ENCODE measurements at places on chromosomes 12 and 14.

- no peak for DNase-seq
Observed at GRCh38 chr14:59707778-59708561, 131.4 kb upstream of the CCDC175 start.

DNA sequence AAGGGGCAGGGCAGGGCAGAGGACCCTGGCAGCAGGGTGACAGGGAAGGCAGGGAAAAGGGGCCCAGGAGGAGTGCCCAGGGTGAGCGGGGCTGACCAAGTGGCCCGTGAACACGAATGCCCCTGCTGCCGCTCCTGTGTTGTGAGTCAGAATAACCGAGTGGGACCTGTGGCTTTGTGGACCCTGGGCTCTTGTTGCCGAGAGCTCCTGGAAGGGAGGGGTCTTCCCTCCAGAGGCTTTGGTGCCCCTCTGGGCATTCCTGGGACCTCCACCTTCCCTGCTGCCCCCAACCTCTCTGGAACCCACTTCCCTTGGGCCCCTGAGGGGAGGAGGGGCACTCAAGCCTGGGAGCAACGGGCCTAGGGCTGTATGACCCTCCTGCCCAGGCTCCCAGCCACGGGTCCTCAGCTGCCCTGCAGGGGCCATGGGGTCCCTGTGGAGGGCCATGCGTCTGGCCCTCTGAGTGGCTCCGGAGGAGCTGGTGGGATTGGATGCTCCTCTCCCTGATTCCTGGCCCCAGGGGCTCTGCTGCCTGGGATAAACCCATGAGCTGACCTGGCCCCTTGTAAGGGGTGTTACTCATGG, 319.4 kb downstream of the TMEM121 start:
- DNase-seq = no peak

DNA sequence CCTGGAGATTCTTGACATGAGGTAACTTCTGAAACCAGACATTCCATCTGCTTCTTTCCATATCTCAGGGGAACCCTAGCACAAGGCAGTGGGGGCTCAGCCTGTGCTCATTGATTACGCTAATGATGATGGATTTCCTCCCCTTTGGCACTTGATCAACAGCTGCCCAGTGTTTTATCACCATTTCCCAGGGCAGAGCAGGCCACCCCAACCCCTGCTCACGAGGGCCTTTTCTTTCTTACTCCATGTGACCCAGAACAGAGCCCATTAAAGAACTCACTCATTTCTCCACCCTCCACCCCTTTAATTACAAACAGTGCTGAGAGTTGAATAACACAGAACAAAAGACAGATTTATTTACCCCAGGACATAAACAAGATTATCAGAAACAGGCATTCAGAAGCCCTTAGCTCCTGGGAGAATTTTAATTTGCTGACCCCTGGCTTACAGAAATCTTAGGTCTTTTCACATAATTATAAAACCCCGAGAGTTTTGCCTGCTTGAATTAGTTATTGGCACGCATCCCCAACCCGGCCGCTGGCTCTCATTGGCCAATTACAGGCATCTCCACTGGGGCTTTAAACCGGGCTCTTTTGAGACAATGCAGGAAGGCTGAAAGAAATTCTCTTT, 32.0 kb upstream of the CCDC60 start:
- no peak for DNase-seq

GRCh38 chr14:93729993-93730392, 58.3 kb downstream of the PRIMA1 start:
- no peak for DNase-seq

DNA sequence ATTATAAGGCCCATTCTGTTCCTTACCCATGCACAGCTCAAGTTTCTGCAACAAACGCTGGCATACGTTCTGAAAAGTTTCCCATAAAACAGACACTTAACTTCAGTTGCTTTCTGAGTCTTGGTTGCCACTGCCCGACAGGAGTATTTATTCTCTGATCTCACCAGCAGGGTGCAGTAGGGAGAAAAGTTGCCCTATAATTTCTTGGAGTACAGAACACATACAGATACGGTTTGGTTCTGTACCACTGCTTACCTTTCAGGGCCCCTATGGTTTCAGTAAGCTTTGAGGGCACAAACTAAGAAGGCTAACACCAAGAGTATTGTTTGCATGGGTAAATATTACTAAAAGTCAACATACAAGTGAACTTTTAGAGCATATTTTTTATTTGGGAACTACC, 77.9 kb downstream of the SPATA7 start:
- peak; percentile 30 for DNase-seq

GRCh38 chr12:30707613-30708342, 12.1 kb upstream of the IPO8 start:
- DNase-seq = peak; percentile 48

- no peak for DNase-seq
Observed at GRCh38 chr14:96648506-96649326, 146.5 kb downstream of the PAPOLA start.

GRCh38 chr12:98882526-98882925, 237.4 kb downstream of the APAF1 start:
- no peak for DNase-seq

DNA sequence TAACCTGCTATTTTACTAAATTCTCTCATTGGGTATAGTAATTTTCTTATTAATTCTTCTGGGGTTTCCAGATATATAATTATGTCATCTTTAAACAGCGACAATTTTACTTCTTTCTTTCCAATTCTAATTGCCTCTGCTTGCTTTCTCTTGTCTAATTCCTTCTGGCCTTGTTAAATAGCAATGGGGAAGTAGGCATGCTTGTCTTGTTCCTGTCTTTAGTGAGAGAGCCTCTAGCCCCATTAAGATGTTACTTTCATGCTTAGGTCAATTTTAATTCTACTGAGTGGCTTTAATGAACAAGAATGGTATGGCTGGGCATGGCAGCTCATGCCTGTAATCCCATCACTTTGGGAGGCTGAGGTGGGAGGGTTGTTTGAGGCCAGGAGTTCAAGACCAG, 31.7 kb downstream of the LRTM2 start:
- peak; percentile 73 for DNase-seq

DNA sequence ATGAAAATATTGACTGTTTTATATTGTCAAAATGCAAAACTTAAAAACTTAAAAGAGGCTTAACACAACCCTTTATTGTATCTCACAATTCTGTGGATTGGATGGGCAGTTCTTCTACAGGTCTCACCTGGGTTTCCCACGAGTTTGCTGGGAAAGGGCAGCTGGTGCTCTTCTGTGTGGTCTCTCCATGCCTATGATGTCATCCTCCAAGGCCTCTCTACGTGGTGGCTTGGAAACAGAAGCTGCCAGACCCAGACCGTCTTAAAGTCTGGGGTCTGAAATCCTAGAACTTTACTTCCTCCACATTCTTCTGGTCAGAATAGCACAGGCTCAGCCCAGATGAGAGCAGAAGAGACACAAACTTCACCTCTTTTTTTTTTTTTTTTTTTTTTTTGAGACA, 36.5 kb upstream of the KICS2 start:
- DNase-seq = no peak

DNA sequence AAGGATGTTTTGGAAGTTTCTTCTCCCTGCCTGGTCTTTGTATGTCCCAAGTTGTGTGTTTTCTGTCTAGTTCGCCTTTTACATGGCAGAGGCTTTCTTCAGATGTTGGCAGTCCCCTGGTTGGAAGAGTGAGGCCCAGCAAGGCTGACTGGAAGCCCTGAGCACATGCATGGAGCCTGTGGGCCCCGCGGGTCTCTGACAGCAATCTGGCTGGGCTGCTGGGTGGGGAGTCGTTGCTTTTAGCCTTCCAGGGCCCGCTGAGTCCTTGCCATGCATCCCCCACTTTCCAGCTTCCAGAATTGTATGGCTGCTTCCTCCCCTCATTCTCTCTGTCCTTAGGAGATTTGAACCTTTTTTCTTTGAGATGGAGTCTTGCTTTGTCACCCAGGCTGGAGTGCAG, 25.3 kb downstream of the ANKRD9 start:
- no peak for DNase-seq

DNA sequence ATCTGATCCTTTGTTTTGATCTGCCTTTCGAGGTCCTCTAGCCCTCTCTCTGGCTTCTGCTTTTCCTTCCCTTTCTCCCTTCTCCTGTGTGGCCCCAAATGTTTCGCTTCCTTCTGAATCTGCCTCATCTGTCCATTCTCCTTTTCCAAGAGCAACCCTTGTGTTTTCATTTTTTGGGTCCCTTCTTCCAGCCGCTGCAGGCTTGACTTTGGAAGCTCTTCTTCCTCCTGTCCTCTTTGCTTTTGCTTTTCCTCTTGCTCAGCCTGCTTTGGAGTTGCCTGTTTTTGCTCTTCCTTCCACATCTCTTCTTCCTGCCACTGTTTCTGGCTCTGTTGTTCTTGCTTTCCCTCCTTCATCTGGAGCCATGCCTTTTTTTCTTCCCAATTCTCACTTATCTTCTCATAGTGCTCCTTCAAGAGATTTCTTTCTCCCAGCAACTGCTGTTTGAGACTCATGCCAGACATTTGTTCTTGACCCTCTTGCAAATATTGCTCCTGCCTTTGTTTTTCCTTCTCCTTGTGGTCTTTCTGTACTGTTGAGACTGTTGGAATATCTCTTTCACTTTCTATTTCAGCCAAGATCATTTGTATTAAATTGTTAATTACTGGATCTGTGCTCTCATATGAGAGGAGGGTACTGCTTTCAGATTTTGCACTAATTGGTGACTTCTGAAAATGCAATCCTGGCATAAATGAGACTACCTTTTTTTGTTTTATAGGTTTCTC, 42.4 kb downstream of the FAM186A start:
- DNase-seq = no peak

GRCh38 chr14:36519431-36520321, at the start of gene NKX2-1:
Gene NKX2-1, minus strand, starts transcription at chr14:36520232. Its CDS starts 103 bp downstream, at chr14:36520129.
- peak; percentile 4 for DNase-seq

DNA sequence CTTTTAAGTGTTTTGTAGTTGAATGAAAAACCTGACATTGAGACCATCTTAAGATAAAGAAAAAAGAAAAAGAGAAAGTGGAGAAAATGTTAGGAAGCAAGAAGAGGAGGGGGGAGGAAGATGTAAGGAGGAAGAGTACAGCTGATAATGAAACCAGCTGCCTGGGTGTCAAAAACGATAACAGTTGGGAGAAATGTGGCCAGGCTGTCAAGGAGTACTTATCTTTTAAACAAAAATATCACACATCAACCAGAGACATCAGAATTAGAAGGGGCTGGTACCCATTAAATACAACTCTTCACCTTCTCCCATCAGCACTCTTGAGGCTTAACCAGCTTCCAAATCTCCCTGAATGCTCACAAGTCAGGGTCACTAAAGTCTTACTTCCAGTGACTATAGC, 4.5 kb downstream of the SLC11A2 start:
- DNase-seq = no peak

- no peak for DNase-seq
Observed at GRCh38 chr14:30142216-30142615, 214.6 kb upstream of the PRKD1 start.

- no peak for DNase-seq
Observed at GRCh38 chr12:121767525-121768016, 25.9 kb downstream of the RHOF start.

DNA sequence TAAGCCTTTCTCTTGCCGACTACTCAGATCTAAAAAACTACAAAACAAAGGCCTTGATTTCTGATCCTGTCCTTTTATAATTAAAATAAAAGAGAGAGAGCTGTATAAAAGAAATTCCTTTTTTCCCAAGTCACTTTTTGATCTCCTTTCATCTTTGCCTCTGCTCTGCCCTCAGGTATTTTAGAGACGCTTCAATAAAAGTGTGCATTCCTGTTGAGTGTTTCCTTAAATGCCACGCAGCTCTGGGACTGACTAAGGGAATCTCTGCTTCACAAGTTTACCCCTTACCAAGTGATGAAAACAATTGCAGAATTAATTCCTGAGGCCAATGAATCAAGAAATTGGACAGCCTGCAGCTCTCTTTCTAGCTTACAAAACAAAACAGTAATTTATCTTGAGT, 1109.8 kb downstream of the TMTC2 start:
- no peak for DNase-seq

DNA sequence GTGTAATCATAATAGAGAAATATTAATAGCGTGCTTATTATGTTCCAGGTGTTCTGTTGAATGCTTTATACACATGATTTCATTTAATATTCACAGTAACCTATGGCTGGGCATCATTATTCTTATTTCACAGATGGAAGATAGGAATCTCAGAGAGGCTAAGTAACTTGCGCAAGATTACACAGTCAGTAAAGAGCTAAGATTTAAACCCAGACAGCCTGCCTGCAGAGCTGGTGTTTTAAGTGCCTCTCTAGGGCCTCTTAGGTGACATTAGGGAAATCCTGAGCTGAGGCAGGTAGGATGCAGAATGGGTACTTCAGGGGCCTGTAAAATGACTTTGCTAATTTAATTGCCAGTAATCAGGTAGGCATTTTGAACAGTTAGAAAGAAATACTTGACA, 18.5 kb upstream of the BHLHE41 start:
- no peak for DNase-seq

- DNase-seq = peak; percentile 21
Observed at GRCh38 chr14:101410126-101410525, 151.2 kb upstream of the DIO3 start.

- DNase-seq = no peak
Observed at GRCh38 chr12:89250636-89251035, 101.7 kb downstream of the DUSP6 start.

DNA sequence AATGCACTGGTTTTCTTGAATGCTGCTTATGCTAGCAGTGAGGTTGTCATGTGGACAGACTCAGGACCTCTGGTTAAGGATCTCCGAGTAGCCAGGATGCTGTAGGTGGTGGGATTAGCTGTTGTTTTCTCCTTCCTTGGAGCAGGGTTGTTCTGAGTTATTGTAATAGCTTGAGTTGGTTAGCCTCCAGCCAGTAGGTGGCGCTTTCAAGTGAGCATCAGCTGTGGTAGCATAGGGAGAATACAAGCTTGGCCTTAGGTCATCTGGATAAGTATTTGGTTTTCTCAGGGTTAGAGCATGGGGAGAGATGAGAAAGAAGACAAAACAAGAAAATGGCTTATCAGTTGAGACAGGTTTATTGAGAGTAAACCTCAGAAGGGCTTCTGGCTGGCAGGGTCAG, 299.7 kb upstream of the FBXO33 start:
- DNase-seq = peak; percentile 37

DNA sequence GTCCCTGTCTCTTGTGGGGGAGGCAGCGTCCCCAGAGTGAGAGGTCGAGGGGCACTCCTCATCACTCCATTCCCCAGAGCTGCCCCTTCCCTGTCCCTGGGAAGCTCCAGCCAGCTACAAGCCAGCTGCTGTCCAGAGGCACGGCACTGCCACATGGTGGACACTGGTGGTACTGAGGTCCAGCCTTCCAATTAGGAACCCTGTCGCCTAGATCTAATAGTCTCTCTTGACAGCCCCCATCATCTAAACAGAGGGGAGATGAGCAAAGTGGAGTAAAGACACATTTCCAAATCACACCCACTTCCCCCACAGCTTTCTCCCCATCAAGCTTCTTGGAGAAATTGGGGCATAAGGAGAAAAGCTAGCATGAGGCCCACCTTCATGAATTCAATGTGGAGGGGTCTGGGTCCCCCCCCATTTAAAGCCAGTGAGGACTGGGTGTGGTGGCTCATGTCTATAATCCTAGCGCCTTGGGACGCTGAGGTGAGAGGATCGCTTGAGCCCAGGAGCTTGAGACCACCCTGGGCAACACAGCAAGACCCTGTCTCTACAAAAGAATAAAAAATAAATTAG, 2.1 kb upstream of the INHBE start:
- peak; percentile 79 for DNase-seq

GRCh38 chr12:86172913-86173443, 83.2 kb downstream of the MGAT4C start:
- DNase-seq = no peak

- DNase-seq = no peak
Observed at GRCh38 chr12:127121494-127122084, 1145.4 kb upstream of the TMEM132C start.

All from NB4 (cell line).